ENCODE measurements at places on chromosomes 11 and 22.
A peak's percentile ranks its signal among the peaks of the same experiment; 100 is the strongest.

DNA sequence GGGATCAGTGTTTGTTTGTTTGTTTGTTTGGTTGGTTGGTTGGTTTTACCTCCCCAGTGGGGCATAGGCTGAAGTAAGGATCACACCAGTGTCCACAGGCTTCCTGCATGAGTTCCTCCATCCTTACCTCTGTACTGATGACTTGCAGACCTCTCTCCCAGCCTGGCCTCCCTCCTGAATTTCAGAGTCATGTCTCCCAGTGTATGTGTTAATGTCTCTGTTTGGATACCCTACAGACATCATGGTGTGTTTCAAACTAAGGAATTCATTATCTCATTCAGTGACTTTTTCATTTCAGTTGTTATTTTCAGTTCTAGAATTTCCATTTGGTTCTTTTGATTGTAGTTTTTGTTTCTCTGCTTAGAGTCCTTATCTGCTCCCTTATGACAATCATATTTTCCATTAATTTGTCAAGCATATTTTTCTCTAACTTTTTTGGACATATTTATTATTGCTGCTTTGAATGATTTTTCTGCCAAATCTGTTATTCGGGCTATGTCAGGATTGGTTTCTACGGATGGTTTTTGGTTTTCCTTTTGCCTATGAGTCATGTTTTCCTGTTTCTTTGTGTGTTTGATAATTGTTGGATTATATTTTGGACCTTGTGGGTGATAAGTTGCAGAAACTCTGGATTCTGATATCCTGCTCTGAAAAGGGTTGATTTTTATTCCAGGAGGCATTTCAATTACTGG, 23.6 kb downstream of the MYEOV start:
- DNase-seq, result no peak

GRCh38 chr11:81839976-81840375, 893.7 kb downstream of the FAM181B start:
- DNase-seq, result no peak

DNA sequence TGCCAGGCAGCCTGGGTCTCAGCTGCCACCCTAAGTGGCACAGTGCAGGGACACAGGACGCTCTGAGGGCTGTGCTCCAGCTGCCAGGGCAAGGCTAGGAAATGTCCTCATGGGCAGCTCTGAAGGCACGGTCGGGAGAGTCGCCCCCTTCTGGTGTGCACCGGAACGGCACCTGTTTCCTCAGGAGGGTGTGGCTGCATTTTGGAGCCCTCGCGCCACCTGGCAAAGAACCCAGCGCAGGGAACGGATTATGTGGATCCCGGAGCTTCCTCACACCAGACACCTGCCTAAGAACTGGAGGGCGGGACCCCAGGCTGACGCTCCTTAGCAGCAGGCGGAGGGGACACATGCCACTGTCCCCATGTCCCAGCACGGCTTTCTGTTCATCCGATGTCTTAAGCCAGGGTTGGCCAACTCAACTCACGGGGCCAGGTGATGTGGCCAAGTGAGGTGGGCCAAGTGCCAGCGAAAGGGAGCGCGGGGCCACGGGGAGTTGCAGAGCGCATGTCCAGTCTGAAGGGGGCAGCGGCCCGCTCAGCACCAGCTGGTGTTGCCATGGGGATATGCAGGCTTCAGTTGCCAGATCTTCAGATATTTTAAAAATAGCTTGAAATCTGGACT, 5.1 kb upstream of the SLC22A8 start:
- no peak for DNase-seq

DNA sequence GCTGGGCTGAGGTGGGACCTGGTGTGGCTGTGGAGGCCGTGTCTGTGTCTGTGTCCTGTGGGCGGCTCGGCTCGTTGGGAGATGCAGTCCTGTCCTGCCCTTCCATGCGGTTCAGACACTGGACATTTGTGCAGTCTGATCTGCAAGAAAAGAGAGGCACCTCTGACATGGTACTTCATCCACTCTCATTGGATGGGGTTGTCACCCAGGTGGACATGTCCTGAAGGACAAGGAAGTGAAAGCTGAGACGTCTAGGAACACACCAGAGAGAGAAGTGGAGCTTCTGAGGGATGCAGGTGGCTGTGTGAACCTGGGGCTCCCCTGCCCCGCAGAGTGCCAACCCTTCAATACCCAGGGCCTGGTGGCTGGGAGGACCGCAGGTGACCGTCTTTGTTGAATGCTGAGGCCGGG, 18.4 kb downstream of the TBX1 start:
- no peak for DNase-seq

DNA sequence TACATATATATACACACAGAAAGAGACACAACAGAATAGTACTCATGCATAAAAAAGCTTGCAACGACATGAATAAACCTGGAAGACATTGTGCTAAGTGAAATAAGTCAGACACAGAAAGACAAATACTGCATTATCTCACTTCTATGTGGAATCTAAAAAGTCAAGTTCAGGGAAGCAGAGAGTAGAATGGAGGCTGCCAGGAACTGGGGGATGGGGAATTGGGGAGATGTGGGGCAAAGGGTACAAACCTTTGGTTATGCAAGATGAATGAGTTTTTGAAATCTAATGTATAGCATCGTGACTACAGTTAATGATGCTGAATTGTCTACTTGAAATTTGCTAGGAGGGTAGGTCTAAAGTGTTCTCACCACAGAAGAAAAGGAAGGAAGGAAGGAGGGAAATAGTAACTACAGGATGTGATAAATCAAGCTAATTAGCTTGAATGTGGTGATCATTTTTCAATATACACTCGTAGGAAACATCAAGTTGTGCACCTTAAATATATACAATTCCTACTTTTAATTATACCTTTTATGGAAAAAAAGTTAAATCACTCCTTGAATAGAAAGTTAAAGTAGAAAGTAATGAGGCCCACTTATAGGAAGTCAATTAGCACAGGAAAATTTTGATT, 33.8 kb downstream of the MMP13 start:
- DNase-seq, result no peak

DNA sequence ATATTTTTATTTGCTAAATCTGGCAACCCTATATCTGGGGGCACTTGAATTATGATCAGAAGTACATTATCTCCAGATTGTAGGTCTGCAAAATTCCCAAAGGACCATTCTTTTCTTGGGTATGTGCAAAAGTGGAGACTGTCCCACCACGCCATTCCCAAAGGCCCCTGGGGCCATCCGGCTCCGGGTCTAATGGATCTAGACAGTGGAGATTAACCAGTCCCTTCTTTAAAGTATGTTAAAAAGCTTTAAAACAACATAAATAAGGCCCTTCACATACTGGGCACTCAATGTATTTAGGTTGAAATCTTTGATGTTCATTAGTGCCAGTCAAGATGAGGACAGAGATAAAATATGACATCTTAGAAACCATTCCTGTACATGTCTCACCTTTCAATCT, 124.1 kb downstream of the MAML2 start:
- no peak for DNase-seq

DNA sequence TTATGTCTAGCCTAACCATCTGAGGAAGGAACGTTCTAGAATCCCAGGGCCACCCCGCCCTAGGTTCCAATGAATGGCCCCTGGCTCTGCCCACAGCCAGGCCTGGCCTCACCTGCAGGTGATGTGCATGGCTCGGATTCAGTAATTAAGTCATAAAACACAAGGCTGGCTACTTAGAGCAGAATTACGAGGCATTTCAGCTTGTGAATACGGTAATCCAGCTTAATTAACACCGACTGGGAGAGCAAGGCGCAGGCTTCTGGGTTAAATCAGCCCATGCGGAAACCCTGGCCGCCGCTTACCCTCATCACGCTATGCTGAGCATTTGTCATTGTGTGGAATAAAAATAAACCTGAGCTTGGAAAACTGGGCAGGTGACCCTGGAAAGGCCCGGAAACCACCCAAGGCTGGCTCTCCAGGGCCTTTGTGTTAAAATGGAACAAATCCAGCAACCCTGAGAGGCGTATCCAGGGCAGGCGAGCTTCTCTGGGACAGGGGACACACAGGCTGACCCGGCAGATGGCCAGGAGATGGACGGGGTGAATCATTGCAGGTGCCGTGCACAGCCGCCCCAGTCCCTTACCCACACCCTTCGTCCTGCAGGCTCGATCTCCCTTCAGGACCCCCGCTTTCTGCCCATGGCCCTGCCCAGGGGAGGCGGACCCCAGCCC, 220.2 kb downstream of the CTTN start:
- DNase-seq, result no peak

DNA sequence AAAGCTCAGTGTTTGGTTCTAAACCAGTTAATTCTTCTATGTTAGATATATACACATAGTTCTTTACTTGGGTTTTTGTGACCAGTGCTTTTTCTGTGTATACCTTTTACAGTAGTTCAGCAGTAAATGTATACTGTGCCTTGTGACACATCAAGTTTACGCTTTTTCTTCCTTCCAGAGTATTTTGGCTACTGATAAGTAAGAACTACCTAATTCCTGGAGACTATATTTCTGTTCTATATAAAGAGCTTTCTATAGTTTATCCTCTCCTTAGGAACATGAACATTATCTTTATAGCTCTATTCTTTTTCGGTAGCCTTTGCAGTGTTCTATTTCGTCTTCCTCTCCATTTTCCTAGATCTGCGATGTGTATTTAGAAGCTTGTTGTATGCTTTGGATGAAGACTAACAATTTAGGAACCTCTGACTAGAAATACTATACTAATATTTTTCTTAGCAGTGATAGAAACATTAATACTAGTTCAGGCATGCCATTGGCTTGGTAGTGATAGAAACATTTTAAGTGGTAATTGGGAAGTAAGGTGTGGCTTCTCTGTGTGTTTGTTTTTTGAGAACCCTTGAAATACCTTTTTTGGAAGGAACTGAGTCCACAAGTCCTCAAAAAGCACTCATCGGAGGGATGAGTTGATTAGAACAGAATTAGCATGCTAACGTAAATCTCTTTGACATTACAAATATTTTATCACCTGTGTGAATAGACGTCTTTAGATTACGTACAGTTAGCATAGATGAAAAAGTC, 74.6 kb downstream of the ARHGEF12 start:
- no peak for DNase-seq

DNA sequence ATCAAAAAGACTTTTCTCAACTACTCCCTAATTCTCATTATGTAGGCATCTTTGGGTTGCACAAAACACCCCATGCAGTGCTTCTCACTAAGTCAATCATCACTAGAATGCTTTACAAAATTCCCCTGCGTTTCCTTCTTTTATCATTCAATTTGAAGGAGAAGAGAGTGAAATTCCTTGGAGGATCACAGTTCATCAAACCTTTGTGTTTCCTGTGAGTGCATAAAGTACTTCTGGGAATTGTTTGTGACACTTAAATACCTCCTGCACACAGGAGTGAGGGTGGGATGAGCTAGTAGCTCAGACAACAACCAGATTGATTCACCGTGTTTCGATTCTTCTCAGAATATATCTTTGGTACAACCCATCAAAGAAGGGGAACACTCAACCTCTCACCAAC, 3.7 kb upstream of the OR5AR1 start:
- DNase-seq, result no peak

DNA sequence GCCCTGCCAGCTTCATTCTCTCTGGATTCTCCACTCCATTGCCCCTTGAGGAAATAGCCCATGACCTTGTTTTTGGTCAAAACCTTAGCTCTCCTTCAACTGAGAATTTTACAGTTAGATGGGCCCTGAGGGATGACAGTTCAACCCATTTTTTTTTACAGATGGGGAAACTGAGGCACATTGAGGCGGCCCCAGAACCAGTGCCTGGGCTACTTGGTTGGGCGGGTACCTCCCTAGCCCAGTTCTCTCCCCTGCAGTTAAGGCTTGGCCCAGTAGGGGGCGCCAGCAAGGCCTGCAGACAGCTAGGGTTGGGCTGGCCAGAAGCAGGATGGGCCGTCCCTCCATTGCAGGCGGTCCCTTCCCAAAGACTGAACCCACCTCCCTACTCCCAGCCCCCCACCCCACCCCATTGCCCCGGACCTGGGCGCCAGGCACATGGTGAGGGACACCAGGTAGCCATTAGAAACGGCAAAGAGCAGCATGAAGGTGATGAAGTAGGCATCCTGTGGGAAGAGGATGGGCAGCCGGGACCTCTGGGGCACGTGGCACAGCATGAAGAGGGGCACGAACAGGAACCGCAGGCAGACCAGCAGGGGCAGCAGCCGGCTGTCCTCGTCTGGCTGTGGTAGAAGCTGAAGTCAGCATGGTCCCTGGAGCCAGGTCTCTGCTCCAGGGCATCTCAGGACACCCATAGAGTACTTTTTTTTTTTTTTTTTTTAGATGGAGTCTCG, 7.6 kb downstream of the SLC29A2 start:
- peak; percentile 58 for DNase-seq

- no peak for DNase-seq
Measured at GRCh38 chr11:42762348-42762747, 549.4 kb upstream of the API5 start.

- DNase-seq, result no peak
Measured at GRCh38 chr11:15909937-15910598, 446.3 kb downstream of the SOX6 start.
